Kasumi-1 (cell line): ENCODE measurements at places on chromosomes 12 and 14.

- DNase-seq: no peak
Observed at GRCh38 chr12:130137040-130138018, 24.9 kb upstream of the FZD10 start.

- DNase-seq: no peak
Observed at GRCh38 chr12:114733919-114734318, 49.9 kb upstream of the TBX3 start.

DNA sequence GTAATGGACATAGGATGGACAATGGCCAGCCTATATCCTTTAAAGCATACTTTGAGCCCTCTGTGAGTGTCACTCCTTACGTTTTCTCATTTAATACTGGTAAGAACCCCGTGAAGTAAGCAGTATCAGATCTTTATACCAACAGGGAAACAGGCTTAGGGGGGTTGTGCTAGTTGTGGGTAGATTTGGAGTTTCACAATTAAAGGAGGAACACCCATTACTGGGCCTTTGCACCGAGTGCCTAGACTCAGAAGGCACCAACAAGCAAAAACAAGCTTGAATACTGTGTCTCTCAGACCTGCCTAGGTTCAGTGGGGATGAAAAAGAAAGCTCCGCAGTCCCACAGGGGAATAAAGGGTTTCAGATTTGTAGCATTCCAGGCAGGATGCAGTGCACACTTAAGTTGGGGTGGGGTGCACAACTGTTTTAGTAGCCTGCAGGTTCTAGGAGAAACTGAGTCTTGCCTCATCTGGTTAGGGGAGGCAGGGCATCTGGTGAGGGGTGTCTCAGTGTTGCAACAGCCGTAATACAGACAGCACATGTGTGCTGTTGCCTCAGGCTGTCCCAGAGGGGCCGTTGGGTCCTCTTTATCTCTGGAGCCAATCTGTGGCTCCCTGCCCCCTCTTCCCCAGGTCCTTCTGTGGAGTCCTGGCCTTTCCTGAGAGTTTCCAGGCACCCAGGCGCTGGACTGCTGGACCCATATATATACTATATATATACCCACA lies 51.2 kb downstream of the IRAK3 start:
- peak; percentile 53 for DNase-seq

- peak; percentile 80 for DNase-seq
Observed at GRCh38 chr12:117134059-117134458, 34.8 kb upstream of the TESC start.
